ENCODE measurements at places on chromosomes 5 and 9. TPM values are rescaled to one million over a fixed set of nuclear protein-coding genes. Genes with fewer than 3 reads are reported as not detected.
A peak's percentile ranks its signal among the peaks of the same experiment; 100 is the strongest.

DNA sequence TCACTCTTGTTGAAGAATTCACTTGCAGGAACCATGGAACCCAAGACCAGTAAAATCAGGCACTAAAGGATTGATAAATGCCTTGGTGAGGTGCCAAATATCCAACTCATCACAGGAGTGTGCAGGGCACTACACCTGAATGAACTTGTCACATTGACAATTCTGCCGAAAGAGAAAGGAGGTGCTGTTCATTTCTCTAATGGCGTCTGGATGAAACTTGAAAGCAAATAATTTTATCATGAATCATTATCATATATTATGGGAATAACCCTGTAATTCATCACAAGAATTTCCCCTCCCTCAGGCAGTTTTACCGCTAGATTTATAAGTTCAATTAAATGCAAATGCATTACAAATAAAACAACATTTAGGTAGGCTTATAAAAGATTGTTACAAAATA is 360.0 kb downstream of the GLIS3 start:
- no peaks in the 10 kb centered on the region for H3K27me3 ChIP-seq
- H3K27ac ChIP-seq, result no peak overlapping the region
- DNase-seq, result no peak
- H3K36me3 ChIP-seq, result peaks cover 3% of the 10 kb centered on the region

DNA sequence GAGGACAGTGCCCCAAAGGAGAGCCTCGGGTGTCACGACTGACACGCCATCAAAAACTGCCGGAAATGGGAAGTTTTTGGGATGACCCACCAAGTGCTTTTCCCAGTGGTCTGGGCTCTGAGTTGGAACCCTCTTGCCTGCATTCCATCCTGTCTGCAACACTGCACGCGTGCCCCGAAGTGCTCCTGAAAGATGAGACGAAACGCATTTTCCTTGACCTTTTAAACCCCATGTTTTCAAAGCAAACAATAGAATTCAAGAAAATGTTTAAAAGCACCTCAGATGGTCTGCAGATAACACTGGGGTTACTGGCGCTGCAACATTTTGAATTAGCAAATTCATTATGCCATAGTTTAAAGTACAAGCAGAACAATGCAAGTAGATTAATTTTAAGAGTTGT is 92.9 kb downstream of the ANKRD18A start:
- no peak overlapping the region for H3K27ac ChIP-seq
- no peak overlapping the region for H3K4me3 ChIP-seq
- H3K4me1 ChIP-seq, result no peaks in the 10 kb centered on the region
- no peaks in the 10 kb centered on the region for H3K36me3 ChIP-seq
- no peaks in the 10 kb centered on the region for H3K27me3 ChIP-seq

Gene ANKRD20A1
- 2.9 TPM for total RNA-seq

DNA sequence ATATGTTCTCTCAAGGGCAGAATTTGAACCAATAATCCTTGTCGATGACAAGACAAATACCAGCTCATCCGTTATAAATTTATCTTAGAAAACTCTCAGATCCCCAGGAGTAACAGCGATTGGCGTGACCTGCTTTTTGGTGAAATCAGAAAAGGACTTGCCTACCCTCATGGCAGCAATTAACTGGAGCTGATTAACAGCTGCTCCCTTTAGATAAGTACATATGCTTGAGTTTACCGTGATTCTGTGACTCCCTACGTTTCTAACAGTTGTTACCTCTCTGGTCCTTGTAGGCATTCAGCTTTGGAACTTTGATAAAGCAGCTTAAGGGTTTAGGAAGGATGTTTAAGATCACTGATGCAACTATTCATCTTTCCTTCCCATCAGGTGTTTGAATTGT is 2.6 kb downstream of the INVS start:
- no peaks in the 10 kb centered on the region for H3K36me3 ChIP-seq
- no peak for DNase-seq
- peaks cover 15% of the 10 kb centered on the region for H3K4me1 ChIP-seq
- no peak overlapping the region for H3K4me3 ChIP-seq
- no peak overlapping the region for H3K27ac ChIP-seq
- H3K27me3 ChIP-seq, result no peaks in the 10 kb centered on the region

- no peaks in the 10 kb centered on the region for H3K36me3 ChIP-seq
- no peak for DNase-seq
- H3K4me3 ChIP-seq, result no peak overlapping the region
- H3K4me1 ChIP-seq, result no peaks in the 10 kb centered on the region
- no peaks in the 10 kb centered on the region for H3K27me3 ChIP-seq
Observed at GRCh38 chr5:34876275-34876674, 37.3 kb downstream of the TTC23L start.

Gene C5orf58
- not detected for total RNA-seq

- H3K36me3 ChIP-seq, result no peaks in the 10 kb centered on the region
- H3K27me3 ChIP-seq, result no peaks in the 10 kb centered on the region
- DNase-seq, result no peak
- H3K27ac ChIP-seq, result no peak overlapping the region
Observed at GRCh38 chr9:109452761-109453160, 45.3 kb downstream of the PTPN3 start.

DNA sequence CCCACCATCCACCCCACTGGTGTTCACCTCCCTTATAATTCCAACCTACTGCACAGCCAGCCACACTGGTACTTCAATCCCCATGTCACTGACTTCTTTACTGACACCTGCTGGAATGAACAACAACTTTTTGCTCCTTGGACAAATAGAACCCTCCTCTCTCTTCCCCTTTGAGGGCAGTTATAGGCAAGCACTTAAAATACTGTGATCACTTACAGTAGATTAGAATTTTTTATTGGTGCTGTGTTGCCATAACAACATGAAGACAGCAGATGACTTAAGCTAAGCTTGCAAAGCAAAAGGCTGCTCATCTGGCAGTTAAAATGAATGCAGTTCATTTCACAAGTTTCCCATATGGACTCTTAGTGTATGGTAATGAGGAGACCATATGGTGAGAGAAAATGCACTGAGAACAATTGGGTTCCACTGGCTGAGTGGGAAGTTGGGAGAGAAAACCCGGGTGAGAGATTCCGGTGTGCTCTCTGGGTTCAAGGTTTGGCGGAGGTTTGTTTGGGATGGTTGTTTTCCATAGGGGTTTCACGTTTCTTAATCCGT is 374.3 kb downstream of the EBF1 start:
- no peak overlapping the region for H3K4me3 ChIP-seq
- H3K4me1 ChIP-seq, result no peaks in the 10 kb centered on the region
- H3K27ac ChIP-seq, result no peak overlapping the region
- H3K27me3 ChIP-seq, result no peaks in the 10 kb centered on the region
- no peak for DNase-seq

GRCh38 chr5:179820127-179820482 is 600 bp upstream of the SQSTM1 start:
- H3K27me3 ChIP-seq, result no peaks in the 10 kb centered on the region
- peaks cover 36% of the 10 kb centered on the region for H3K4me1 ChIP-seq
- peak overlapping the region; percentile 100 for H3K27ac ChIP-seq

Gene ST8SIA4
- 0.85 TPM for total RNA-seq

Gene GLRA1
- total RNA-seq, result not detected

Gene BSPRY
- total RNA-seq, result 28.2 TPM

DNA sequence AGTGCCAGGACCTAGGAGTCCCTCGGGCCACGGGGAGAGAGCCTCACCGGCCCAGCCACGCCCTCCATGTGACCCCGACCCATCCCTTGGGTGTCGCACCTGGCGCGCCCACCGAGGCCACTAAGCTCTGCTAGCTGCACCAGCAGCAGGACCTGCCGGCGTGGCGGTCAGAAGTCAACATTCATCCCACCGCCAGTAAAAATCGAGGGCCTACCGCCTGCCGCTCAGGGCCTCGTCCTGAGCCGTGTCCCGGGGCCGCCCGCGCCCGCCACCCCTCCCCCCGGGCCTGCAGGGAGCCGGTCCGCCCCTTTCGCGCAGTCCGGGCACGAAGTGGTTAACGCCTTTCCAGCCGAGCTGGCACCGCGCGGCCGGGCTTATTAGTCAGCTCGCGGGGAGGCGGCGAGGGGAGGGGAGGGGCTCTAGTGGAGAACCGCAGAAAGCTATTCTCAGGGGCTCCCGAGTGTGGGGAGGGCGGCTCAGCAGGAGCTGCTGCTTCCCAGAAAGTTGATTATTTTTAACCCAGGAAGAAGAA is 124.4 kb downstream of the C9orf50 start:
- H3K4me3 ChIP-seq, result peak overlapping the region; percentile 58
- H3K27ac ChIP-seq, result peak overlapping the region; percentile 96
- H3K4me1 ChIP-seq, result peaks cover 38% of the 10 kb centered on the region
- peak; percentile 97 for DNase-seq
- H3K27me3 ChIP-seq, result no peaks in the 10 kb centered on the region
- H3K36me3 ChIP-seq, result no peaks in the 10 kb centered on the region

DNA sequence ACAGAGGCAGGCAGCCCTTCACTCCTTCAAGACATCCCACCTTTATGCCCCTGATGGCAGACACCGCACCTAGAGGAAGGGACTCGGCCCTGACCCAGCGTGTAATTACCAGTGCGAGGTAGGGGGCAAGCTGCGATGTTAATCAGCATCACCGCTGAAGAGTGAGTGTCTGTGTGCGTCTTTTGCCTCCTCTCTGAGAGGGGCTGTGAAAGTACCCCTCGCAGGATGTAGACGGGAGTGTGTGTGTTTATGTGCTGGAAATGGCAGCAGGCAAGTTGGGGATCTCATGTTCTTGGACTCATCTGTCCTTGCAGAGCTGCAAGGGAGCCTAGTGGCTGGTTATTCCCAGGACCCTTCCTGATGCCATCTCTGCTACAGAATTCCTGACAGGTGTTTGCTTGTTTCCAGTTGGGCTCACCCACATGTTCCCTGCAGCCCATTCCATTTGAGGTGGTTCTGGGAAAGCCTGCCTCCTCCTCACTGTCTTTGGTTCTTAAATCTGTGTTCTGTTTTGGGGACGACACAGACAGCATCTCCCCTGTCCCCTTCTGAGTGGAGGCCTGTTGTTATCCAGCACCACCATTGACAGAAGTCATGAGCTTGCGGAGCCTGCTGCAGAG is 70.5 kb downstream of the ZNF618 start:
- DNase-seq, result no peak
- no peak overlapping the region for H3K27ac ChIP-seq
- H3K36me3 ChIP-seq, result no peaks in the 10 kb centered on the region
- no peaks in the 10 kb centered on the region for H3K4me1 ChIP-seq

DNA sequence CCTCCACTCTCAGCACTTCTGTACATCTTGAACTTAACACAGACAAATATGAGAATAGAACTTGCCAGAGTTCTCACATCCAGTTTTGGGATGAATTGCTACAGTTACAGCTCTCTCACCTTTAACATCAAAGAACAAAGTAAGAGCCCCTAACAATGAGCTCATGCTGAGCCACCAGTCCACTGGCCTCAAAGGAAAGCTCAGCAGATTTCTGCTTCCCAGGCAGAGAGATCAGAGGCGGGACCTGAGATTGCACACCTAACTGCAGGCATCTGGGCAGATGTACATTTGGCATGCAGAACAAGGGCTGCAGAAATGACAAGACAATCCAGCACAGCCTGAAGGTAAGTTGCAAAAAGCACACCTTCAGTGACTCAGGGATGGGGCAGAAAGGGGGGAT is 300.9 kb downstream of the MRPS30 start:
- no peak overlapping the region for H3K4me3 ChIP-seq
- H3K27ac ChIP-seq, result no peak overlapping the region
- no peaks in the 10 kb centered on the region for H3K4me1 ChIP-seq
- no peaks in the 10 kb centered on the region for H3K27me3 ChIP-seq
- H3K36me3 ChIP-seq, result no peaks in the 10 kb centered on the region

DNA sequence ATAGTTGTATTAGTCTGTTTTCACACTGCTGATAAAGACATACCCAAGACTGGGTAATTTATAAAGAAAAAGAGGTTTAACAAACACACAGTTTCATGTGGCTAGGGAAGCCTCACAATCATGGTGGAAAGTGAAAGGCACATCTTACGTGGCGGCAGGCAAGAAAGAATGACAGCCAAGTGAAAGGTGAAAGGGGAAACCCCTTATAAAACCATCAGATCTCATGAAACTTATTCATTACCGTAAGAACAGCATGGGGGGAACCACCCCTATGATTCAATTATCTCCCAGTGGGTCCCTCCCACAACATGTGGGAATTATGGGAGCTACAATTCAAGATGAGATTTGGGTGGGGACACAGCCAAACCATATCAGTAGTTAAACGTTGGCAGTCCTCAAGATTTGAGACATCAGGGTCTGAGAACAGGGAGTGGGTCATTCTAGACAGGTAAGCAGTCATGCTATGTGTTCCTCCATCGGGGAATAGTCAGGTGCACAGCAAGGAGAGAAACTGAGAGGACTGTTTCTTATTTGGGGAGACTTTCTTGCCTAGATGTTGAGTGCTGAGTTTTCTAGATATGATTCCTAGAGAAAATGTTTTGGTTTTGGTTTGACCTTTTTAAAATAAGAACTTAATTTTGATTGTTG is 45.8 kb upstream of the ENTREP1 start:
- DNase-seq, result no peak
- no peaks in the 10 kb centered on the region for H3K27me3 ChIP-seq
- no peaks in the 10 kb centered on the region for H3K4me1 ChIP-seq
- H3K4me3 ChIP-seq, result no peak overlapping the region

DNA sequence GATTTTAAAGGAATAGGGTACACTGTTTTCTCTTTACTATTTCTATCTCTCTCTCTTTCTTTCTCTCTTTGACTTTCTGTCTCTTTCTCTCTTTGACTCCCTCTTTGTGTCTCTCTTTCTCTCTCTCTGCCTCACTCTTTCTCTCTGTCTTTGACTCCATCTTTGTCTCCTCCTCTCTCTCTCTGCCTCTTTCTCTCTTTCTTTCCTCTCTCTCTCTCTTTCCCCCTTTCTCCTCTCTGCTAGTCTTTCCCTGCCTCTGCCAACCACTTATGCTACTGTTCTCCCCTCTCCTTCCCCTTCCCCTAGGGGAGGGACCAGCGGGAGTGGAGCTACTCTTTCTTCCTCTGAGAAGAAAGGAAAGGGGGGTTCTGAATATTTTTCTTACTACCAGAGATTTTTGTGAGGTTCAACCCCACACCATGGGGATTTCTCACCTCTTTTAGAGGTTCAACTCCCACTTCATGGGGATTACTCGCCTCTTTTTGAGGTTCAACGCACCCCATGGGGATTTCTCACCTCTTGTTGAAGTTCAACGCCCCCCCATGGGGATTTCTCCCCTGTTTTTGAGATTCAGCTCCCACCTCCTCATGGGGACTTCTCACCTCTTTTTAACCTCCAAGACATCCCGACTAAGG is 309.9 kb downstream of the NR3C1 start:
- no peaks in the 10 kb centered on the region for H3K27me3 ChIP-seq
- no peaks in the 10 kb centered on the region for H3K36me3 ChIP-seq
- H3K4me1 ChIP-seq, result no peaks in the 10 kb centered on the region
- H3K4me3 ChIP-seq, result no peak overlapping the region
- DNase-seq, result no peak
- H3K27ac ChIP-seq, result no peak overlapping the region

Measured in pancreas (tissue), 10 donors.